ENCODE measurements at places on chromosomes 7 and 10.

DNA sequence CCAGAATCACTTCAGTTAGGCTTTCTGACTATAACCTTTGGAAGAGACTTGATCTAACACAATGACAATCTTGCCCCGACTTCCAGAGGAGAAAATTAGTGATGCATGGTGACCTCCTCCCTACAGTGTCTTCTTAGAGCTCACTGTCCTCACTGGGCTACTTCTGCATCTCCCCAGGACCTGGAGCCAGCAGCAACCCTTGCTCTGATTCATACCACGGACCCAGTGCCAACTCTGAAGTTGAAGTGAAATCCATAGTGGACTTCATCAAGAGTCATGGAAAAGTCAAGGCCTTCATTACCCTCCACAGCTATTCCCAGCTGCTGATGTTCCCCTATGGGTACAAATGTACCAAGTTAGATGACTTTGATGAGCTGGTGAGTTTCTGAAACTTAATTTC, 12.6 kb downstream of the CPA2 start:
- DNase-seq: no peak

GRCh38 chr10:66394342-66395063, 531.3 kb upstream of the LRRTM3 start:
- DNase-seq: no peak

GRCh38 chr10:14020037-14020664, 310.6 kb downstream of the FRMD4A start:
- no peak for DNase-seq

DNA sequence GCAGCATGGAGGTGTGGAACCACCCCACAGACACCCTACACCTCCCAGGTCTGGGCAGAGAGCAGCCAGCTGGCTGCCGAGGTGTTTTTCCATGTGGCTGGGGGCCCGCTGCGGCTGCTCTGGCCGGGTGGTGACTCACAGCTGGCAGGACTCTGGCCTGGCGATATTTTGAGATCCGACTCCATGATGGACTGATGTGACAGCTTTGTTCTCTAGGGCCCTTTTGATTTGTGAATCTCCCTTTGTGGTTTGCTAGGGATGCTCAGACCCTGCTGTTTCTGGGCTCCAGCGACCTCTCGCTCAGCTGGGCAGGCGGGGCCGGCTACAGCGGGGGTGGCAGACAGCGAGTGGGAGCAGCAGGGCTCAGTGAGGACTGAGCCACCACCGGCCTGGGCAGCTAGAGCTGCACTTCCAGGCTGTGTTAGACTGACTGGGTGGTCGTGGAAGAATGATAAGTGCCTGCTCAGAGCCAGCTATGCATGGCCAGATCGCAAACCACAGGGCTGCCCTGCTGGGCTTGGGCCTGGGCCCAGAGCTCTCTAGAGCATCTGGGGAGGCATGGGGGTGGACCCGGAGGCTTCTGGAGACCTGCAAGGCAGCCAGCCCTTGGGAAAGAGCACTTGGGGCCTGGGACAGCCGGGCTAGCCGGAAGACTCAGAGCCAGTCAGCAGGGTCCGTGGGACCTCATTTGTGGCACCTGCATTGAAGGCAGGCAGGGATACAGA, 46.2 kb upstream of the GDF10 start:
- DNase-seq: no peak

DNA sequence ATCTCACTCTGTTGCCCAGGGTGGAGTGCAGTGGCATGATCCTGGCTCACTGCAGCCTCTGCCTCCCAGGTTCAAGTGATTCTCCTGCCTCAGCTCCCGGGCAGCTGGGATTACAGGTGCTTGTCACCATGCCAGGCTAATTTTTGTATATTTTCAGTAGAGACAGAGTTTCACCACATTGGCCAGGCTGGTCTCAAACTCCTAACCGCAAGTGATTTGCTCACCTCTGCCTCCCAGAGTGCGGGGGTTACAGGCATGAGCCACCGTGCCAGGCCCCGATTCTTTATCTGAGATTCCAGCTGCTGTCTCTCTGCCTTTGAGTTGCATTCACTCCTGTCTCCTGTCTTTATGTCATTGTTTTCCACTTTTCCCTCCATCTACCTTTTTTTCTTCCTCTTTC, 168.7 kb downstream of the TMEM178B start:
- no peak for DNase-seq

GRCh38 chr10:123402656-123403055, 248.5 kb downstream of the BUB3 start:
- DNase-seq: no peak

DNA sequence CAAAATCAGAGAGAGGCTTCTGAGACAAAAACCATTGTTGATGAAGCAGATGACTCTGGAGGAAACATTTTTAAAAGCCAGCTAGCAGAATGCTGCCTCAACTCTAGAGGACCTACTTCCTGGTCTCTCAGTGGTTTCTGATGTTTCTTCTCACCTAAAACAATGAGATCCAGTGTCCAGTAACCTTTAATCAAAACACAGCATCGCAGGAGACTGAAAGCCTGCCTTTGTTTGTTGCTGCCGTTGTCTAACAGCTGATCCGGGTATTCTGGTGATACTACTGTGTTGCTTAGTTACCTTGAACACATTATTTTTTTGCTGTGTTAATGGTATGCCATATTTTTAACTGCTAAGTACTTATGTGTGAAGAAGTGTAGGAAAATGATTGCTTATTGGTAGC, 70.9 kb downstream of the WIPF3 start:
- no peak for DNase-seq
